Sigmoid colon (tissue), 7 donors: ENCODE measurements at places on chromosomes 6 and 20. TPM values are rescaled to one million over a fixed set of nuclear protein-coding genes. Genes with fewer than 3 reads are reported as not detected.

OVOL2 gene
- total RNA-seq, result not detected

NKAIN2 gene
- total RNA-seq, result 4.4 TPM

GRCh38 chr6:121485359-121485811 is 49.9 kb downstream of the GJA1 start:
- DNase-seq, result no peak

DNA sequence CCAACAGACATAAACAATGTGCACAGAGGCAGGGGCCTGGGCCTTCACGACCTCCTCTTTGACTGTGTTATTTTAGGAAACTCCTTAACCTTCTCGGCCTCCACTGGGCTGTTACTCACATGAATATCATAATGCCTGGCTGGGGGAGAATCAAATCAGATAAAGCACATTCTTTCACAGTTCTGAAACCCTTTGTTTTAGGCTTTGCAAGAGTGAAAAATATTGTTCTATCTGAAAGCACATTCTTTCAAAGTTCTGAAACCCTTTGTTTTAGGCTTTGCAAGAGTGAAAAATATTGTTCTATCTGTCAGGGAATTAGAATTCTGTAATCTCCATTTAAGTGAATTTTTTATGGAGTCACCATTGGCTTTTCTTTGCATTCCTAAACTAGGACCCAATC is 50.7 kb upstream of the SYNDIG1 start:
- no peak for DNase-seq

- no peak for DNase-seq
Measured at GRCh38 chr6:127117979-127118297, 533 bp upstream of the RSPO3 start.

GRCh38 chr20:58790454-58790853 is 60.2 kb downstream of the GNAS-AS1 start:
- DNase-seq, result no peak

- DNase-seq, result no peak
Measured at GRCh38 chr6:7938562-7939183, 28.1 kb upstream of the TXNDC5 start.

DNA sequence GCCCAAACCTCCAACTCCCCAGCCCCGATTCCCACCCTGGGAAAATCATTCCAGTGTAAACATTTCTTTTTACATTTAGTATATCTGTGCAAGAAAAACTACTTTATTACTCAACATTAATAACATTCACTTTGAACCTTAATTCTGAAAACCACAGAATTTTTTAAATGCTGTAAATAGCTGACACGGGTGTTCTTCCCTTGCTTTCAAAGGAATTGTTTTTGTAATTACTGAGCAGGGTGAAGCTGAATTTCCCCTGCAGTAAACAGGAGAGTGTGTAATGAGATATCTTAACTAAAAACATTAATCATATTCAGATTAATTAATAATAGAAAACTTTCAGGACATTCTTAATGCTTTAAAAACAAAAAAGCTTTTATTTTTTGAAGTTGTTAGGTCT is 99.3 kb upstream of the CITED2 start:
- no peak for DNase-seq

DNA sequence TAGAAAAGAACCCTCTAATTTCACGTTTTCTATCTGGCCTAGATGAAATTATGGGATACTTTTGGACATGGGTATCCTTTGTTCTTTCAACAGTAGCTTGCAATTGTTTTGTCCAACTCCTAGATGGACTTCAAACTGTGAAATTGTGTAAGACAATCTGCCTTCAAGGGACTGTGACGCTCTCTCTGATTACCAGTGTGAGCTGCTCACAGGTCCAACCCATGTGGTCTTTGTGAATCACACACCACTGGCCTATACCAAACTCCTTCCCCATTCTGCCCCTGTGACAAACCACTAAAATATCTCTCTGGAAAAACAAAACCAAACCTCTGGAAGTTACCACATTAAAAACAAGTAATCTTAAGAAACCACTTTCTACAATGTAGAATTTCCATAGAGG is 59.5 kb downstream of the NINL start:
- DNase-seq, result no peak

- DNase-seq, result no peak
Measured at GRCh38 chr20:42475773-42476172, 713.9 kb downstream of the PTPRT start.

- no peak for DNase-seq
Measured at GRCh38 chr20:63495167-63495720, 3.6 kb downstream of the EEF1A2 start.
